ENCODE measurements at places on chromosomes 7 and 10.

DNA sequence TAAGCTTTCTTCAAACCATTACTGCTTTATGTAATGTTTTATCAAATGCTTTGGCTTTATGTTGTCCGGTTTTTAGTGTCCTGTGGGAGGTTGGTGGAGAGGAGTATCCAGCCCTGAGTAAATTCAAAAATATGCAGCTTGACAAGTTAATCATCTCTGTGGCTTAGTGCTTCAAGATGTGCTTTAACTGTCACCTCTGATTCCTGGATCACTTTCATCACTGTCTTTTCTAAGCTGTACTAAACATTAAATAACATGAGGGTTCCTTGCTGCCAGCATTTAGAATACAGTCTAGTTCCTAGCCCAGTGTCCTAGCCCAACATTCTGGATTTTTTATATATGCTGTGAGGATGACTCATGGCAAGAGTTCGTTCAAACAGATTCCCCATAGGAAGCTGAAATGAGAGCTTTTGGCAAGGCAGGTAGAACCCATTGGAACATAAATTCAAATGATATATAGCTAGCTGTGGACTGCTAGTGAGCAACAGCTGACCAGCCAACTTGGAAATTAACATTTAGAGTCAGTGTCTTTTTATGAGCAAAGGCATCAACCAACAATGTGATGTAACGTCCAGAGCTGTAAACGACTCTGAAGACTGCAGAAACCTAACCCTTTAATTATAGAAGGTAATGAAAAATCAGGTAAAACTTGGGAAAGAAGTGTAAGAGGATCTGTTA lies 80.6 kb upstream of the OIT3 start:
- DNase-seq: no peak

GRCh38 chr7:26420422-26421019 lies 128.9 kb downstream of the SNX10 start:
- no peak for DNase-seq

DNA sequence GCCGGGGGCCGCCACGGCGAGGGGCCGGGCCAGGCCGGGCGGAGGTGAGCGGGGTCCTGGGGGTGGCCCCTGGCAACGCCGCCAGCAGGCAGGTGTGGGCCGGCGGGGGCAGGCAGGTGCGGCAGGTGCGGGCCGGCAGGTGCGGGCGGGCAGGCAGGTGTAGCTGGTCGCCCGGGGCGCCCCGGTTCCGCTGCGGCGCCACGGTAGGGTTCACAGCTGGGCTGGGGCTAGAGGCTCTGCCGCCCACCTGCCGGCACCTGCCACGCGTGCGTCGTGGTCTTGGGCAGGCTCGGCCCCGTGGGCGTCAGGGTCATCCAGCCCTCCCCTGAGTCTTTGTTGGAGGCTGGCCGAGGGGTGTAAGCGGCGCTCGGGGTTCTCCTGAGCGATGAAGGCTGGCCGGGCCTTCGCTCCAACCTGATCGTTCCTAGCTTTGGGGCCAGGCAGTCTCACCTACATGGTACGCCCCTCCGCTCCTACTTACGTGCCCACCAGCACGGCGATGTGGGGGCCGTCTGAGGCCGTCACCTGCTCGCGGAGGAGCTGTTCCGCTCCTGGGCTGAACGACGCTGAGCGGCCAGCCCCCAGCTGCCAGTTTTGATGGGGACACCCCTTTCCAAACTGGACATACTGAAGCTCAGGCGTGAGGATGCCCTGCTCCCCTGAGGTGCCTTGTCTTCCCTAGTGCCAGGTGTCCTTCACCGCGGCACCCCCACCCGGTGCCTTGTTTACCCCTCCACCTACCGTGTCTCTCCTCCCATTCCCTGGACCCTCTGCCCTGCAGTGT lies 493 bp downstream of the ZMIZ2 start:
- no peak for DNase-seq

- DNase-seq: no peak
These were observed 72.5 kb downstream of the C10orf90 start for GRCh38 chr10:126598009-126598408.

DNA sequence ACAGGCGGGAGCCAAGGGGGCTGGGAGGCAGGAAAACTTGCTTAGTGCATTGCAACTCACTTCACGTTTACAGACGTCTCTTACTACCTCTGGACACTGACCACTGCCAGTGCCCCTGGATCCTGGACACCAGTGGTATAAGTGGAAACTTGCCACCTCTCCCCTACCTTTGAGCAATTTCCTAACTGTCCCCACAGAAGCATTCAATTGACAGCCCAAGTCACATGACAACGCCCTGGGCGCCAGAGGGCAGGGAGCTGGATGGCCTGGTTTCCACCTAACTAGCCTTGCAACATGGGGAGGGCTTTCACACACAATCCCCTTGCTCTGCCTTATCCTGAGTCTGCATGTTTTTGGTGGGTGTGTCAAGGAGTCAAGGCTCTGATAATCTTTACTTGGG lies 113.8 kb downstream of the DYNC2I1 start:
- no peak for DNase-seq

GRCh38 chr10:7789390-7789789 lies 1.4 kb downstream of the ATP5F1C start:
- DNase-seq: no peak

- DNase-seq: no peak
These were observed 13.2 kb downstream of the ARHGAP19 start for GRCh38 chr10:97279121-97279815.

- DNase-seq: peak; percentile 86
These were observed 148.9 kb downstream of the PARD3 start for GRCh38 chr10:34666008-34666704.

GRCh38 chr10:129725890-129726631 lies 238.0 kb downstream of the EBF3 start:
- DNase-seq: no peak

- DNase-seq: no peak
These were observed 1.0 kb downstream of the YKT6 start for GRCh38 chr7:44201813-44202212.

DNA sequence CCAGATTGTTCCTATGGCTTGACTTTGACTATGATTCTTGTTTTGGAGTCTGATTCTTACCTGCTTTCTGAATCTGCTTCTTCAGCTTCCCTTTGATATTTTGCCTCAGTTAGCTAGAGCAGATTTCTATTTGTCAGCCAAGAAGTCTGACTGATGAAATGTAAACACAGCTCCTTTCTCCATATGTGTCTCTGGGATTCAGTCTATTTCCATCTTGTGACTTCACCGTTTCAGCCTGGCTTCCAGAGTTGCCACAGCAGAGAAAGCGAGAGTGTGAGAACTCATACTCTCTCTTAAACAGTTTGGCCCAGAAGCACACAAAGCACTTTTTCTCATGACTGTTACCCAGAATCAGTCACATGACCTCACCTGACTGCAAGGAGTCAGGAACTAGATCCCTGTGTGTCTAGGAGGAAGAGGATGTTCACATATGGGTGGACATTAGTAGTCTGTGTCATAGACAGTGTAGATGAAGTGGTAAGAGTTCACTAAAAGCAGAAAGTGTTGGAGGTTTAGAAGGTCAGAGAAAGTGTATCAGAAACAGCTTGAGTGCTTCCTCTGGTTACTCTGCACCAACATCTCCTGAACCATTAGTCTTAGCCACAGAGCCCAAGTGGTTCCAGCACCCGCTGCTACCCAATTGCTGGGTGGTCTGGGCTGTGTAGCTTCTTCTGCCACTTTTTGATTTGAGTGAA lies 103.4 kb upstream of the CDK6 start:
- DNase-seq: no peak

Measured in retinal pigment epithelial cell (primary cell).